ENCODE measurements at places on chromosomes 7 and 10. TPM values are rescaled to one million over a fixed set of nuclear protein-coding genes. Genes with fewer than 3 reads are reported as not detected.

The ANXA8 gene
- total RNA-seq, result 4.6 TPM

The MLXIPL gene
- total RNA-seq, result 22.3 TPM

The CPED1 gene
- total RNA-seq, result 25.8 TPM

The VWDE gene
- 0.39 TPM for total RNA-seq

The GCK gene
- 0.79 TPM for total RNA-seq

The PLA2G12B gene
- not detected for total RNA-seq

The HYAL4 gene
- not detected for total RNA-seq

The LRRN3 gene
- total RNA-seq, result 2.5 TPM

The GIMAP2 gene
- total RNA-seq, result 7.3 TPM

The CRPPA gene
- 4.1 TPM for total RNA-seq

The UTF1 gene
- not detected for total RNA-seq

The OR6B1 gene
- not detected for total RNA-seq

The SLC26A5 gene
- 0.20 TPM for total RNA-seq

The TAS2R5 gene
- 2.8 TPM for total RNA-seq

The SEPTIN14 gene
- total RNA-seq, result not detected

The PCBD1 gene
- 15.5 TPM for total RNA-seq

The CHN2 gene
- total RNA-seq, result 9.1 TPM

The ACTR3C gene
- 6.3 TPM for total RNA-seq

The UPK3B gene
- 1.7 TPM for total RNA-seq

The PFKFB3 gene
- total RNA-seq, result 34.1 TPM

The DNAJC12 gene
- 2.7 TPM for total RNA-seq

The SPOCK2 gene
- total RNA-seq, result 0.79 TPM

The FAM25G gene
- total RNA-seq, result 1.8 TPM

The MMRN2 gene
- total RNA-seq, result 20.4 TPM

The PIK3AP1 gene
- 6.2 TPM for total RNA-seq

The IGF2BP3 gene
- 44.8 TPM for total RNA-seq

The SKIDA1 gene
- total RNA-seq, result 1.2 TPM

The PIK3CG gene
- total RNA-seq, result 4.7 TPM

The TMEM229A gene
- total RNA-seq, result not detected

The GPRIN2 gene
- total RNA-seq, result 2.8 TPM

The RASA4 gene
- 26.5 TPM for total RNA-seq

The CC2D2B gene
- total RNA-seq, result 1.6 TPM

The FZD8 gene
- total RNA-seq, result 7.6 TPM

The ITGA8 gene
- 17.5 TPM for total RNA-seq

The ANKRD30A gene
- total RNA-seq, result 0.30 TPM

The LLCFC1 gene
- not detected for total RNA-seq

The ZNF438 gene
- total RNA-seq, result 6.6 TPM

The SVIL gene
- total RNA-seq, result 121 TPM

The METTL27 gene
- total RNA-seq, result 3.2 TPM

The MKX gene
- total RNA-seq, result 4.0 TPM

The EXOC6 gene
- total RNA-seq, result 21.9 TPM

Data from skin of body (tissue), 3 donors.